Glutamatergic neuron (in vitro differentiated cells): ENCODE measurements at places on chromosomes 16 and 17. TPM values are rescaled to one million over a fixed set of nuclear protein-coding genes. Genes with fewer than 3 reads are reported as not detected.
A peak's percentile ranks its signal among the peaks of the same experiment; 100 is the strongest.

- DNase-seq = no peak
- no peak overlapping the region for H3K27ac ChIP-seq
- H3K36me3 ChIP-seq = no peaks in the 10 kb centered on the region
Observed at GRCh38 chr16:58415003-58415402, 22.7 kb downstream of the GINS3 start.

DNA sequence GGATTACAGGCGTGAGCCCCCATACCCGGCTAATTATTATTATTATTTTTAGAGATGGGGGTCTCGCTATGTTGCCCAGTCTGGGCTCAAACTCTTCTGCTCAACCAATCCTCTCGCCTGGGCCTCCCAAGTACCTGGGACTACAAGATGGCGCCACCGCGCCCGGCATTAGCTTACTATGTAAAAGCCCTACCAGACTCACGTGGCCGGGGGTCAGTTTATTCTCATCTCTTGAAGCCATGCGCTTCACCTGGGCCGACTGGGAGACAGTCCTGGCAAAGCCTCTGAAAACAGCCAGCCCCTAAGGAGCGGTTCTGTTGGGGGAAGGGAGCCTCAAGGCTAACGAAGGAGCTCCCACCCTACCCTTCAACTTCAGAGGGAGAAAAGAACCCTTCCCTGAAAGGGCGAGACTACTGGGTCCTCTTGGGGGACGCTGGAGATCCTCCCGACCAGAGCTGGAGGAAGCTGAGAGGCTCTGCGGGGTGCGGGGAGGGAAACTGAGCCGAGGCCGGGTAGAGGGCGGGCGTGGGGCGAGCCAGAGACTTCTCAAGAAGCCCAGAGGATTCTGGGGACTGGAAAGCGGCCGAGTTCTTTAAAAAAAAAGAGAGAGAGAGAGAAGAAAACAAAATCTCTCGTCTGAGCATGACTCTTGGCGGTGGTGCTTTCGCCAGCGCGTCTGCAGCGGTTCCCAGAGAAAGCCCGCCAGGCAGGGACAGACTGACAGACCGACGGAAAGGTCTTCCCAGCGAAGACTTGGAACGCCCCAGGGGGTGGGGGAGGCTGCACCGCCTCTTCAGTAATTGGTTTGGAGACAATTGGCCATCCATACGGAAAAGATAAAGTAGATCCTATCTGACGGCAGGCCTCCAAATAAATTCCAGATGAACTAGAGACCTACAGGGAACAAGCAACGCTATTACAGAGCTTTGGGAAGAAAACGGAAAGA is 5.6 kb upstream of the TUBG2 start:
- H3K4me3 ChIP-seq = peak overlapping the region; percentile 26
- H3K27me3 ChIP-seq = peaks cover 6% of the 10 kb centered on the region
- DNase-seq = no peak
- H3K4me1 ChIP-seq = peaks cover 7% of the 10 kb centered on the region

LRRC36 gene
- not detected for total RNA-seq

- peak overlapping the region; percentile 25 for H3K4me3 ChIP-seq
- peak; percentile 66 for DNase-seq
Observed at GRCh38 chr16:73483934-73484711, 436.2 kb upstream of the ZFHX3 start.

- no peak overlapping the region for H3K27ac ChIP-seq
- DNase-seq = no peak
- H3K4me3 ChIP-seq = no peak overlapping the region
- H3K27me3 ChIP-seq = no peaks in the 10 kb centered on the region
- H3K36me3 ChIP-seq = peaks cover 4% of the 10 kb centered on the region
- H3K4me1 ChIP-seq = no peaks in the 10 kb centered on the region
Observed at GRCh38 chr17:63760771-63761539, 12.4 kb downstream of the CCDC47 start.

- peaks cover 21% of the 10 kb centered on the region for H3K4me1 ChIP-seq
- no peaks in the 10 kb centered on the region for H3K36me3 ChIP-seq
- no peak overlapping the region for H3K4me3 ChIP-seq
- no peak overlapping the region for H3K27ac ChIP-seq
- no peak for DNase-seq
Observed at GRCh38 chr17:38658741-38659345, 15.9 kb downstream of the EPOP start.

TP53TG3 gene
- total RNA-seq = not detected

MXRA7 gene
- total RNA-seq = 236 TPM

ITGB3 gene
- total RNA-seq = not detected
